NCI-H510A treated with DMSO at 0.1 percent for 48 hours (cell line): ENCODE measurements at places on chromosomes 3 and 15.

GRCh38 chr3:101779822-101780381, 891 bp downstream of the NXPE3 start:
- DNase-seq: no peak

DNA sequence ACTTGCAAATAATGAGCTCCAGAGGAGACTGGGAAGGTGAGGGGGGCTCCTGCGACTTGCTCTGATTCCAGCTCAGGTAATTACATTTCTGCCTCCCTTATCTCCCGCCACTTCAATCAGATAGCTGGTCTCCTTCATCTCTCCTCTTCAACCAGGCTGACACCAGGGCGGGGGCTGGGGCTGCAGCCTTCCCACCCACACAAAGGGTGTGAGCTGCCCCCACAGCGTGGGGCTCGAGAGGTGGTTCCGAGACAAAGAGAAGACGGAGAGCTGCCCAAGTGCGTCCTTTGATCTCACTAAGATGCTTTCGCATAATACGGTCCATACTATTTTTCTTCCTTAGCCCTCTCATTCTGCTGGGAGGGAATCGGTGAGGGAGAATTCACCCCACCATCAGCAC, 139.7 kb downstream of the NSMCE3 start:
- DNase-seq: no peak

DNA sequence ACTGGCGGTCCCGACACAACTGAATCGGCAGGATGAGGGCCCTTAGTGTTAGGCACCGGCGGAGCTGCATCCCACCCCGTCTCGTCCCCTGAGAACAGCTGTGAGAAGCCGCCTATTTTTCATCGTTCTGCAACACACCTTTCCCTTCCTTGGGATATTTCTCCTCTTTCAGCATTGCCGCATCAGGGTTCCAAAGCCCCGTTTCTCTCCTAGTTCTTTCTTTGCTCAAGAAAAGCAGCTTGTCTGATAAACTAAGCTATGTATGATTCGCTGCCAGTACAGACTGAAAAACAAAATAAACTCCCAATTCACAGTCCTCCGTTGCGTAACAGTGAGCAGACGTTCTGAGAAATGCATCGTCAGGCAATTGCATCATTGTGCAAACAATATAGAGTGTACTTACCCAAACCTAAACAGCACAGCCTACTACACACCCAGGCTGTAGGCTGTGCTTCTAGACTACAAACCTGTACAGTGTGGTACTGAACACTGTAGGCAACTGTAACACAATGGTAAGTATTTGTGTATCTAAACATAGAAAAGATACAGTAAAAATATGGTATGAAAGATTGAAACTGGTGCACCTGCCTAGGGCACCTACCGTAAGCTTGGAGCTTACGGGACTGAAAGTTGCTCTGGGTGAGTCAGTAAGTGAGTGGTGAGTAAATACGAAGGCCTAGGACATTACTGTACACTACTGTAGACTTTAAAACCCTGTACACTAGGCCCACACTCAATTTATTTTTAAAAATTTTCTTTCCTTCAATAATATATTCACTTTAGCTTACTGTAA, 8.9 kb upstream of the ADAMTS17 start:
- DNase-seq: no peak

GRCh38 chr15:69898243-69898642, 199.5 kb downstream of the TLE3 start:
- no peak for DNase-seq

GRCh38 chr3:107994956-107995715, 95.7 kb downstream of the CD47 start:
- DNase-seq: no peak

DNA sequence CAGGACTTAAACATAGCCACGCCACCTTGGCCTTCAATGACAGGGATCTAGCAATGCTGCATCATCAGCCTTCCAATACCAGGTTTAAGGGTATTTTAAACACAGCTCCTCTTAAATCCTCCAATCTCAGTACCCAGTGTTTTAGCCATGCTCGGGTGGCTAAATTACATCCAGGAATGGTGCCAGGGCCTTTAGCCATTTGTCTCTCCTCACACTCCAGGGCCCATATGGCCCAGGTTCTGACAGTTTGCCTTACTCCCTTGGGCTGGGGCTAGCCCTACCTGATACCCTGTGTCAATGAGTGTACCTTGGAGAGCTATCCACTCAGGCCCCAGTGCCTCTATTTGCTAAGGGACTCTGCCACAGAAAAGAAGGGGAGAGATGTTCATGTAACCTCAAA, 29.4 kb downstream of the ZNF589 start:
- no peak for DNase-seq

GRCh38 chr3:28940994-28941393, 339.9 kb upstream of the RBMS3 start:
- no peak for DNase-seq

- DNase-seq: no peak
Measured at GRCh38 chr3:119597548-119598288, at the start of gene PLA1A. PLA1A (plus strand) TSS chr3:119597885; CDS start chr3:119597914, 29 bp downstream.
